ENCODE measurements at places on chromosomes 7 and 10. TPM values are rescaled to one million over a fixed set of nuclear protein-coding genes. Genes with fewer than 3 reads are reported as not detected.

- no peak overlapping the region for H3K4me3 ChIP-seq
- no peaks in the 10 kb centered on the region for H3K27me3 ChIP-seq
- DNase-seq: no peak
- peaks cover 5% of the 10 kb centered on the region for H3K4me1 ChIP-seq
Observed at GRCh38 chr10:110546077-110546476, 21.4 kb upstream of the SMC3 start.

GRCh38 chr7:6027806-6028365 is 3.3 kb upstream of the ANKRD61 start:
- H3K4me1 ChIP-seq: peaks cover 13% of the 10 kb centered on the region
- H3K27me3 ChIP-seq: no peaks in the 10 kb centered on the region
- DNase-seq: no peak
- H3K36me3 ChIP-seq: peaks cover 14% of the 10 kb centered on the region
- no peak overlapping the region for H3K27ac ChIP-seq

GRCh38 chr10:84530724-84531325 is 202.4 kb downstream of the CCSER2 start:
- DNase-seq: no peak
- no peaks in the 10 kb centered on the region for H3K36me3 ChIP-seq
- H3K4me3 ChIP-seq: no peak overlapping the region
- H3K4me1 ChIP-seq: no peaks in the 10 kb centered on the region

DNA sequence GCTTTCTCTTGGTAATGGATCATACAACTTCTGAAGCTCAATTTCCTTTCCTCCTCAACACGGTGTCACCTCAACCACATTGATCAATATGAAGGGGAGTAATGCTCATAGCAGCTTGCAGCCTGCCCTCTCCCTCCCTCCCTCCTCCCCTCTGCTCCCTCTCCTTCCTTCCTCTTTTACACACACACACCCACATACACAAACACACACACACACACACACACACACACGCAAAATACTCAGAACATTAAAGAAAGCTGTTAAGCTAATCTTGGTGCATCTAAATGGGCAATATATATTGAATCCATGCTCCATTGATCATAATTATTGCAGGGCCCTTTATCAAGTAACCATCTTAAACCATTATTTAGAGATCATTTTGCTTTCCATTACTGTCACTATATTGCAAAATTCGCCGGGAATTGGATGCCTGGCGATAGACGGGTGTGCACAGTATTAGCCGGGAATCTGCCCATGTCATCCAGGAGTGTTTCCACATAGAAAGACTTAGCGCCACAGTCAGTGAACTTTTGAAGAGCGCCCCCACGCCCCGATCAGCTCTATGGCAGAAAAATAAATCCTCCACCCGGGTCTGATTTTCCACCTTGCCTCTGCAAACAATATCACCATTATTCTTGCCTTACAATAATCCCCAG is 122.0 kb downstream of the PRLHR start:
- no peaks in the 10 kb centered on the region for H3K36me3 ChIP-seq
- H3K27ac ChIP-seq: no peak overlapping the region
- H3K4me3 ChIP-seq: no peak overlapping the region
- no peaks in the 10 kb centered on the region for H3K4me1 ChIP-seq

DNA sequence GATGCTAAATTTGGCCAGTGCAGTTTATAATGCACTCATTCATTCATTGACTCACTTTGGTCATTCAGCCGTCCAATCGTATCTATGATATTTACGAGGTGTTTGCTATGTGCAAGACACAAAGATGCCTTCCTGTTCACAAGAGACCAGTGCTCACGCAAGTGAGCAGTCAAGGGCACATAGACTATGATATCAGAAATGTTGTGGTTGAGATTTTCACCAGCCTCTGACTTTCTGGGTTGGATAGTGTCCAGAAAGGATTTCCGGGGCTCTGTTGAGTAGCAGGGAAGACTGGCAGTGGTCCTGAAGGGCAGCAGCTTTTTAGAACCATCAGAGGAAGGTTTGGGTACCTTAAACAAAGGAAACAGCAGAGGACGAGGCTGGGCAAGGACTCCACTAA is 191.8 kb downstream of the GALNT17 start:
- no peaks in the 10 kb centered on the region for H3K36me3 ChIP-seq

GRCh38 chr10:12868229-12868628 is 133.3 kb downstream of the CCDC3 start:
- no peak overlapping the region for H3K4me3 ChIP-seq
- H3K4me1 ChIP-seq: no peaks in the 10 kb centered on the region
- no peak for DNase-seq

DNA sequence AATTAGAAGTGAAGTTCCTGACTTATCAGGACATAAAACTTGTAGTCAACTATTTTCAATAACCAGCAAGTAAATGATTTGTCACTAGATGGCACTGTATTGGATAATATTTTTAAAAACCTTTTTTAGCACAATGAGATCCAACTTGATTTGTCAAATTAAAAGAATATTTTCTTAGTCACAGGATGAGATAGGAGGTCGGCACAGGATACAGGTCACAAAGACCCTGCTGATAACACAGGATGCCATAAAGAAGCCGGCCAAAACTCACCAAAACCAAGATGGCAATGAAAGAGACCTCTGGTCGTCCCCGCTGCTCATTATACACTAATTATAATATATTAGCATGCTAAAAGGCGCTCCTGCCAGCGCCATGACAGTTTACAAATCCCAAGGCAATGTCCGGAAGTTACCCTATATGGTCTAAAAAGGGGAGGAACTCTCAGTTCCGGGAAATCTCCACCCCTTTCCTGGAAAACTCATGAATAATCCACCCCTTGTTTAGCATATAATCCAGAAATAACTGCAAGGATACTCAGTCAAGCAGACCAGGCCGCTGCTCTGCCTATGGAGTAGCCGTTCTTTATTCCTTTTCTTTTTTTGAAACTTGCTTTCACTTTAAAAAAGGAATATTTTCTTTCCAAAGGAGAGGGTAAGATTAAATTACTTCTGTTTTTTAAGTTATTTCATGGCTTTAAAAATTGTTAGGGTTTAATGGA is 255.7 kb upstream of the MKLN1 start:
- no peak for DNase-seq
- no peak overlapping the region for H3K27ac ChIP-seq
- no peaks in the 10 kb centered on the region for H3K36me3 ChIP-seq
- H3K27me3 ChIP-seq: no peaks in the 10 kb centered on the region

GRCh38 chr7:11274074-11274473 is 300.4 kb downstream of the PHF14 start:
- H3K27ac ChIP-seq: no peak overlapping the region
- DNase-seq: no peak
- no peak overlapping the region for H3K4me3 ChIP-seq
- H3K36me3 ChIP-seq: no peaks in the 10 kb centered on the region
- H3K4me1 ChIP-seq: no peaks in the 10 kb centered on the region

DNA sequence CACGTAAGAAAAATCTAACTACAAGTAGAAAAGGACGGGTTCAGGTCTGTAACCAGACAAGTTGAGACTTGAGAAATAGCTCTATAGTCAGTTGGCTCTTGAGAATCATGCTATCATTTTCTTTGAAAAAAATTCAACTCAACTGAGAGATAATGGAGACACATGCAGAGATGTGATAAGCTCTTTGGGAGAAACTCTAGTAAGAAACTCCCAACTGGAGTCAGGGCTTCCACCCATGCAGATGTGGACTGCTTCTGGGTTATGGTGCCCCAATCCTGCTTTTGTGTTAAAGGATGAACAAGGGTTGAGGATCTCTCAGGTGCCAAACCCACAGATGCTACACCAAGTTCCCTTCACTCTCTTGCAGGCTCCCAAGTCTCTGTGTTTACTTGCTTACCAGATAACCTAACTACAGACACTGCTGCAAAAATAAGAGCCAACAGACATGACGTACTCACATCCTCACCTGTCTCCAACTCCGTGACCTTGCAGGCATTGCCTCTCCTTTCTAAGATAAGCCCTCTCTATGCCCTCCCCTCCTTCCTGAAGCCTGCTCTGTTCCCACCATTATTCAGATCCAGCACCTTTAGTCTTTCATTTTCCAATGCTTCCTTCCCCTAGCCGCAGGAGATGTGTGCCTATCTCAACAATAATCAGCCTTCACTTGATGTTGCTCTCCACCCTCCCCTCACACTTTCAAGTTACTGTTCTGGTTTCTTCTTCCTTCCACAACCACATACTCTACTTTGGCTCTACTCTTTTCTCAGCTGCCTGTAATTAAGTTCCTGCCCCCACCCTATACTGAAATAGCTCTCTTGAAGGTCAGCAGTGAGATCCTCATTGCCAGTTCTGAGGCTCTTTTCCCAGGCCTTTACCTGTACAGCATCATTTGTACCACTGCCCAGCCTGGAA is 130.0 kb downstream of the ICA1 start:
- peak; percentile 94 for DNase-seq
- H3K4me1 ChIP-seq: peaks cover 76% of the 10 kb centered on the region
- H3K27ac ChIP-seq: peak overlapping the region; percentile 94
- H3K36me3 ChIP-seq: no peaks in the 10 kb centered on the region
- no peaks in the 10 kb centered on the region for H3K27me3 ChIP-seq

DNA sequence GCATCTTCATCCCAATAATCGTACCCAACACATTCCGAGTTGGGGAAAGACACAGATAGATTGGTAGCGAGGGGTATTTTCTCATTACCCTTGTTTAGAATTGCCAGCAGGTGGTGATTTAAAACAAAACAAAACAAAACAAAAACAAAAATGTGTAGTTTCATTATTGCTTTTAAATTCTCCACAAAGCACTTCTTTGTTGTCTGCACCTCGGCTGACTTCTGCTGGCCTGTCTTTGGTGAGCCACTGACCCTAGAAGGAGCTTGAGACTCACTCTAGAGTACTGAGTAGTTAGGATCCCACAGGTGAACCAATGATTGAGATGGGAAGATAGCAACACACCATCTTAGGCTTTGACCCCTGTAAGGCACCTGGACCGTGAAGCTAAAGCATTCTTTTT is 105.4 kb upstream of the BET1 start:
- no peak overlapping the region for H3K4me3 ChIP-seq
- H3K4me1 ChIP-seq: no peaks in the 10 kb centered on the region
- no peaks in the 10 kb centered on the region for H3K36me3 ChIP-seq
- H3K27me3 ChIP-seq: no peaks in the 10 kb centered on the region
- DNase-seq: no peak

GRCh38 chr7:128951296-128951695 is 13.6 kb downstream of the IRF5 start:
- H3K27ac ChIP-seq: 0 out of 2 replicates have a peak overlapping the region, but pooled peaks have one; percentile 9
- peaks cover 39% of the 10 kb centered on the region for H3K36me3 ChIP-seq
- H3K4me1 ChIP-seq: peaks cover 18% of the 10 kb centered on the region
- H3K27me3 ChIP-seq: no peaks in the 10 kb centered on the region
- no peak for DNase-seq

DNA sequence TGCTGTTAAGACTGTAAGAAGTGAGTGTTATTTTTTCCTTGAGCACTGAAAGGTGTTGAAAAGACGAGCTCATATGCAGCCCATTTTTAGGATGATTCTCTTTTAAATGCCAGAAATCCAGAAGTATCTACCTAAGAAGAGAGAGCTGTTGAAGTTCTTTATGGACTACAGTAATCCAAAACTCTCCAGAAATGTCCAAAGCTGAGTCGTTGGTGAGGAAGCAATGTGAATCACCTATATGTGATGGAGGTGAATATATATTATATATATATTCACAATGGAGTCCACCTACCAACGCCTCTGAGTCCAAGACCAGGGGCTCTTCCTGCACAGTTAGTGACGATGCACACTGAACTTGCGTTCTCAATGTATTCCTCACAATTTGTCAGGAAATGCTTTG is 252.7 kb upstream of the PITRM1 start:
- no peaks in the 10 kb centered on the region for H3K36me3 ChIP-seq
- H3K27me3 ChIP-seq: no peaks in the 10 kb centered on the region
- no peak for DNase-seq
- no peak overlapping the region for H3K4me3 ChIP-seq
- H3K4me1 ChIP-seq: no peaks in the 10 kb centered on the region
- no peak overlapping the region for H3K27ac ChIP-seq

GRCh38 chr10:72239409-72239808 is 23.3 kb upstream of the ASCC1 start:
- H3K27ac ChIP-seq: no peak overlapping the region
- peaks cover 26% of the 10 kb centered on the region for H3K4me1 ChIP-seq
- H3K4me3 ChIP-seq: no peak overlapping the region
- no peaks in the 10 kb centered on the region for H3K27me3 ChIP-seq
- DNase-seq: no peak
- no peaks in the 10 kb centered on the region for H3K36me3 ChIP-seq

GRCh38 chr7:98236355-98237185 is 15.5 kb downstream of the TECPR1 start:
- no peaks in the 10 kb centered on the region for H3K36me3 ChIP-seq
- H3K4me1 ChIP-seq: no peaks in the 10 kb centered on the region
- no peaks in the 10 kb centered on the region for H3K27me3 ChIP-seq
- DNase-seq: no peak

DNA sequence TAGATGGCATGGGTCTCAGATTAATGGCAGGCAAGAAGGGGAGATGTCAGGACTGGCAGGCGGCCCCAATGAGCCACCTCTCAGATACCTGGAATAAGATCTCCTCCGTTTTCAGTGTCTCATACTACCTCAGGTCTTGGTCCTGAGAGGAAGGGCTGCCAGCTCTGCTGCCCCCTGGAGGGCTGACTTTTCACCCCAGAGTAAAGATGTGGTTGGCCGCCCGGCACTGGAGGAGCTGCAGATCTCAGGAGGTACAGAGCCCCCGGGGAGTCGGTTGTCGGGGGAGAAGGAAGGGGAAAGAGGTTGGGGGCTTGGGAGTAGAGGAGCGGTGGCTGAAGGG is 642 bp upstream of the COL13A1 start:
- DNase-seq: no peak
- no peaks in the 10 kb centered on the region for H3K36me3 ChIP-seq
- peaks cover 18% of the 10 kb centered on the region for H3K27me3 ChIP-seq
- no peak overlapping the region for H3K4me3 ChIP-seq
- H3K27ac ChIP-seq: no peak overlapping the region
- H3K4me1 ChIP-seq: no peaks in the 10 kb centered on the region

DNA sequence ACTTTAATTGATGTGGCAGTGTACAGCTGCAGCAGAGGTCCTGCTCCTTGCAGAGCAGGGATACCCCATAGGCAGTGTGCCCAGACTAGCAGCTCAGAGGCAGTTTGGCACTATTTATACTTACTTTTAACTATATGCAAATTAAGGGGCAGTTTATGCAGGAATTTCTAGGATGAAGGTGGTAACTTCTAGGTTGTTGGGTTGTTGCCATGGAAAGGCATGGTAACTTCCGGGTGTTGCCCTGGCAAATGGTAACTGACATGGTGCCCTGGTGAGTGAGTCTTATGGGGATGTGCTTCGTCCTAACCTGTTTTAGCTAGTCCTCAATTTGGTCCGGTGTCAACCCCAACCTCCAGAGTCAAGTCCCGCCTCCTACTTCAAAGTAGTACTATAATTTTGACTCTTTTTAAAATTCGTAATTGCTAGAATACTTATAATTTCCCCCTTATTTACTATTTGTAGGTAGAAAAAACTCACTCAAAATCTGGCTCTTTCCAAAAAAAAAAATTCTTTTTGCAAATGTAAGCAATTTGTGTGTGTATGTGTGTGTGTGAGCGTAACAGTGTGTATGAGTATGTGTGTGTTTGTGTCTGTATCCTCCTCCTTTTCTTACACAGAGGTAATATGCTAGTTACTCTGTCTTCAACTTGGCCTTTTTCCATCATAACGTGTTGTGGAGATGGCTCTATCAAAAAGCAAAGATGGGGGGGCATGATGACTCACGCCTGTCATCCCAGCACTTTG is 5.9 kb downstream of the COL26A1 start:
- H3K4me1 ChIP-seq: no peaks in the 10 kb centered on the region
- H3K27ac ChIP-seq: no peak overlapping the region
- peaks cover 4% of the 10 kb centered on the region for H3K27me3 ChIP-seq
- no peaks in the 10 kb centered on the region for H3K36me3 ChIP-seq

The LRRC18 gene
- total RNA-seq: not detected

The PRTFDC1 gene
- 7.4 TPM for total RNA-seq

The ARMC3 gene
- total RNA-seq: not detected

The MBL2 gene
- total RNA-seq: not detected

The CASTOR2 gene
- total RNA-seq: 1.1 TPM

The MYOZ1 gene
- total RNA-seq: 0.66 TPM

The CCDC146 gene
- 1.2 TPM for total RNA-seq

The INA gene
- total RNA-seq: not detected

The SERPINE1 gene
- 0.66 TPM for total RNA-seq

The DPP6 gene
- total RNA-seq: not detected

The PTPN20 gene
- total RNA-seq: 0.26 TPM
